ENCODE measurements at places on chromosomes 5 and 9.

- DNase-seq = no peak
These were observed 75.0 kb downstream of the HMHB1 start for GRCh38 chr5:143886651-143887638.

GRCh38 chr9:36251428-36251827 lies 6.8 kb downstream of the GNE start:
- no peak for DNase-seq

DNA sequence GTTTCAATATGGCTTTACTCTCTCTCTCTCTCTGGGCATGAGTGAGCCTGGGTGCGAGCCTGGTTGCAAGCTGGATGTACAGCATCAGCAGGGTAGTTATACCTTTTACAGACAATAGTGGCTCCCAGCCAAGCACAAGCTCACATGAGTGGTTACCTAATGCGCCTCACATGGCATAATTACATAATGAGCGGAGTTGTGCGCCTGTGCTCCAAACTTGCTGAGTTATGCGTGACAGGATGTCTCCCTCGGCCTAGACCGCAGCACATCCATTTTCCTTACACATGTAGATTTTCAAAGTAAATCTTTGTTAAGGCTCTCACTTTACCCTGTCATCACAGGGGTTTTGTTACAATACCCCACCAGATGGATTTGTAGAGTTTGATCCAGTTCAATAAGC lies 233.5 kb upstream of the WWC1 start:
- DNase-seq = no peak

DNA sequence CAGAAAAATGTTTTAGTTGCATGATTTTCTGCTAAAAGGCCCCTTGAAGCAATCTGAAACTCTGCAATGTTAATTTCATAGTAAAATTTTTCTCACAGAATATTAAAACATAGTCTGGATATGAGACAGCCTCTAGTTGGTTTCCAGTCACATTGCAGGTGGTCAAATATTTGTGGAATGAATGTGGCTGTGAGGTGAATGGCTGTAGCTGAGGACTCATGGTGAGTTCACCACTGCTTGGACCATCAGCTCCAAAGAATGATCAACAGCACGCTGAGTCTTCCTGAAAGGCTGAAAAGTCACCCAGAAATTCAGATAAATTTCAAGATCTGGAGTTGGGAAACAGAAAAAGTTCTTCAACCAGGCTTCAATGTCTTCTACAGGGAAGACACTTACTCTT lies 79.8 kb downstream of the MAT2B start:
- DNase-seq = no peak

GRCh38 chr5:181052672-181053487 lies 12.8 kb downstream of the BTNL9 start:
- DNase-seq = no peak

DNA sequence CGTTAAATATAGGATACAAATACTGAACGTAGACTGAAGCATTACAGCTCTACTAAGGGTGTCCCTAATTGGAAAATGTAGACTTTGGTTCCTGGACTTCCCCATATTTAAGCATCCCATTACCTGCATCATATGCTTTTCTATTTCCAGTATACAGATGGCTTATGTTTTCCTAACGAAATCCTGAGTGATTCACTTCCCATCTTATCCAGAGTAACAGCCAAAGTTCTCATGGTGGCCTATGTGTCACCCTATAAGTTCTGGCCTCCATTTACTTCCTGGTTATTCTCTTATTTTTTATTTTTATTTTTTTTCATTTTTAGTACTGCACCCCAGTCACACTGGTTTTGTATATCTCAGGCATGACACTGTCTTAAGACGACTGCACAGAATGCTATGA lies 552.3 kb downstream of the PRDM9 start:
- no peak for DNase-seq

- no peak for DNase-seq
These were observed 221.4 kb downstream of the SPATA31D1 start for GRCh38 chr9:82209797-82210470.

DNA sequence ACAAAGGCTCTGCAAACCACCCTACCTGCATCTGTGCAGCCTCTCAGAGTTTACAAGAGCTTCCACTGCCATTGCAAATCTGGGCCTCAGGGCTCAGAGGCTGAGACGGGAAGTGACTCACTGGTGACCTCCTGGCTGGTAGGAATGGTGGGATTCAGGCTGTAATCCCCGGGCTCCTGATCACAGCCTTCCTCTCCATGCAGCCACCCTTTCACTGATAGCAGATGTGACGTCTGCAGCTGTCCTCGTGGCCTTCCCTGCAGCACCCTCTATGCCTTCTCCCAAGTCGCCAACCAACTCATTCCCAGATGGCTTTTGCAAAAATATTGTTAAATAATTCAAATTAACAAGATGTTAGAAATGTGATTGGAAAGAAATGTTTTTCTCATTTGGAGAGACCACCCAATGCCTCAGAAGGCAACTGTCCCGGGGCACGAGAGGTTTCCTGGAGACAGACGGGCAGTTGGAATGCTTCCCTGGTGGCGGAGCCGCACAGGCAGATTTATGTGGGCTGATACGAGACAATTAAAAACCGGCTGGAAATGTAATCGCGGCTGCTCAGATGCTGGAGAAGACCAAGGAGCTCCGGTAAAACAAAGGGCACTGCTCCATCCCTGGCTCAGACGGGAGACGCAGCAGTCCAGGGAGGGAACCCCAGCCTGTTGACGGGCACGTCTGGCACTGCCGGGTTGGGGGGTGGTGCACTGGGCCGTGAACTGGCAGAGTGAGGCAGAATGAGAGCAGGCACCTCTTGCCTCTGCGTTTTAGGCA lies 34.4 kb upstream of the SLC25A51 start:
- DNase-seq = no peak

GRCh38 chr5:55222985-55223811 lies 3.9 kb downstream of the MCIDAS start:
- DNase-seq = no peak

DNA sequence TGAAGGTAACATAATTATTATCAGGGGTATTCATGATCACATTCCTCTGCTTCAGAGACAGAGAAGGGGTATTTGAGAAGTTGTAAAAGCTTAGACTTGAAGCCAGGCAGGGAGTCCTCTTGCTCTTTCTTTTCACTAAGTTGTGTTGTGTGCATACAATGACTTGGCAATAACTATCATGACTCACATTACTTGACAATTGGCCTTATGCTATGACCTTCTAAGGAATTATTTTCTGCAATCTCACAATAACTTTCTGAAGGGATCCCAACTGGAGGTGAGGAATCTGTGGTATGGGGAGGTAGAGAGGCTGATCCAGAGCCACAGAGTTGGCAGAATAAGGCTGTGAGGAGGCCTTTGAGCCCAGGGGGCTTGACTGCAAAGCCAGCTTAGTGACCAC lies 622.3 kb downstream of the MTRR start:
- DNase-seq = no peak

DNA sequence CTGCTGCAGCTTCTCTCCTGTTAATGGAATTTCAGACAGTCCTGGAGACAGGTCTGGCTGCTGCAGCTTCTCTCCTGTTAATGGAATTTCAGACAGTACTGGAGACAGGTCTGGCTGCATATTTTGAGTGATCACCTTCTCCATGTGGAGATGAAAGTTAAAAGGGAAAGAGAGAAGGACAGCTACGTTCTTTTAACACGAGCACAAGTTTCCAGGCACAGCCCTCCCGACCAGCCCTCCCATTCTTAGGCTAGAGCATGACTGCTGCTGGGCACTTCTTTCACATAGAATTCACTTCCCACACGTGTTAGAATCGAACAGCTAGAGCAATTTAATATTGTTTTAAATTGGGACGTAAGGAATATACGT lies 133.3 kb upstream of the DMRT1 start:
- no peak for DNase-seq

GRCh38 chr5:116370149-116370548 lies 204.5 kb downstream of the SEMA6A start:
- no peak for DNase-seq

DNA sequence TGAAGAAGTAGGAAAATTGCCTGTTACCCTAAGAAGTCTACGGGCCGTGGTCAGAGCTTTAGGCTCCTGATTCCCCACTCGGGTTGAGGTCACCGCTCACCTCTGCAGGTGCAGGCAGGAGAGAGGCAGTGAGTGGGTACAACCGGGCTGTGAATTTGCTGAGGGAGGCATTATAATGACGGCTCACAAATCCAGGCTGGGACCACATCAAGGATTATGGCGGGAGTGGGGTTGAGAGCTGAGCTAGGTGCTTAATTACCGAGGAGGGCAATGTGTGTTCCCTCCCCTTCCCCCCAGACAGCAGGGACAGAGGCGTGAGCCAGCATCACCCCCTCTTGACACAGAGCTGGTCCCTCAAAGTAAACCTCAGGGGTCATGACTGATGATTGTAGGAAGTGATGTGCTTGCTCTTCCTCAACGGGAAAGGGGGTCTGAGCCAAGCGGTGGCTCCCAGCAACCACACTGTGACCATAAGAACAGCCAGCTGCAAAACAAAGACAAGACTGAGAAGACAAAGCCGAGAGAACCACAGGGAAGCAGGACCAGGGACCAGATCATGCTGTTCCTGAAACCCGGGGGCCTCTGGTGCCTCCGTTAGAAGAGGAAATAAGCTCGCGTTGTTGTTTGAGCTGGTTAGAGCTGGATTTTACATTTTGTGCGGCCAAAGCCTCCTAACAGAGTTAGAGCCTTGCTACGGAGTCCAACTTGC lies 77.7 kb downstream of the OLFM1 start:
- DNase-seq = no peak

DNA sequence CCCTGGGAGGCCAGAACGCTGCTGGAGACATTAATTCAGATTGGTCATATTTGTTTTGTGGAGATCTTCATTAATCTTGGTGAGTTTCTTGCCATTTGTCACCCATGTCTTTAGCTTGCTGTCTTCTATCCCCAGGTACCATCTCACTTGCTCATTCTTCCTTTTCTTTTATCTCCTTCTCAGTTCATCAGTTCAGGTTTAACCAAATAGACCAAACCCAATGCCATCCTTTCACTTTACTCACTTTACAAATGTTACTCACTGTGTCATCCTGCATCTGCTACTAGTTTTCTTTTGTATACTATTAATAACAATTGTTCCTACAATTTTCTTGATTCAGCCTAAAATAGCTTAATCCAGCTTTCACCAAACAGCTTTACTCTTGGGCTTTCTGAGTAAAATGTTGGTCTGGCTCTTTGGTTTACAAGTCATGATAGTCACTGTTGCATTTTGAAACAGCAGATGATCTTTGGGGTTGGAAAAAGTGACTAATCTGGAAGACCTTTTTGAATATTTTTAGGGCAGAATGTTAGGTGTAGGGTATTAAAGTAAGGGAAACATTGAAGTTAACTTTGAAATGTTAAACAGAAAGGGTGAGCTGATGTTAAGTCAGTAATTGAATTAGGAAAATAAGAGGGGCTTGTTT lies 246.9 kb downstream of the ZSWIM6 start:
- DNase-seq = no peak

GRCh38 chr9:18463991-18464390 lies 10.0 kb upstream of the ADAMTSL1 start:
- no peak for DNase-seq

DNA sequence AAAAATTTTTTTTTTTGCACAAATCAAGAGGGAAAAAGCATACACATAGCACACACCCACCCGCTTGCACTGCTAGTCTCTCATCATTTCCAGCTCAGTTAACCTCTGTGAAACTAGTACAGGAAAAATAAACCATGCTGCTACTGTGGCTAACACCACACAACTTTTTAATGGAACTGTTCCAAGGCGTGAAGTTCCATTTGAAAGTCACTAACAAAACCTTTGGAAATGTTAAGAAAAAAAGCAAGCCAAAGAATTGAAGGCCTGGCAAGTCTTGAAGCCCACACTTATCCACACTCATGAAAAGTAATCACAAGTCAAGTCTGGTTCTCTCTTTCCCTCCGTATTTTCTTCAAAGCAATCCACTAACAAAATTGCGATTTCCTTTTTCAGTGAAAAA lies 116.3 kb downstream of the FANCC start:
- no peak for DNase-seq

- DNase-seq = no peak
These were observed 22.0 kb upstream of the NIPBL start for GRCh38 chr5:36854402-36855140.

DNA sequence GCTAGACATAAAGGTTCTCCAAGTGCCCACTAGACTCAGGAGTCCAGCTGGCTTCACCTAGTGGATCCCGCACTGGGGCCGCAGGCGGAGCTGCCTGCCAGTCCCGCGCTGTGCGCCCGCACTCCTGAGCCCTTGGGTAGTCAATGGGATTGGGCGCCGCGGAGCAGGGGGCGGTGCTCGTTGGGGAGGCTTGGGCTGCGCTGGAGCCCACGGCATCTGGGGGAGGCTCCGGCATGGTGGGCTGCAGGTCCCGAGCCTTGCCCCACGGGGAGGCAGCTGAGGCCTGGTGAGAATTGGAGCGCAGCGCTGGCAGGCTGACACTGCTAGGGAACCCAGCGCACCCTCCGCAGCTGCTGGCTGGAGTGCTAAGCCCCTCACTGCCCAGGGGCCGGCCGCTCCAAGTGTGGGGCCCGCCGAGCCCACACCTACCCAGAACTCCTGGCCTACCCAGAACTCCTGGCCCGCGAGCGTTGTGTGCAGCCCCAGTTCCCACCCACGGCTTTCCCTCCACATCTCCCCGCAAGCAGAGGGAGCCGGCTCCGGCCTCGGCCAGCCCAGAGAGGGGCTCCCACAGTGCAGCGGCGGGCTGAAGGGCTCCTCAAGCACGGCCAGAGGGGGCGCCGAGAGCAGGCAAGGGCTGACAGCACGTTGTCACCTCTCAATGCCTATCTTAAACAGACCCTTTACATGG lies 260.7 kb upstream of the DMRT1 start:
- no peak for DNase-seq

- DNase-seq = no peak
These were observed 542.3 kb downstream of the PDE4D start for GRCh38 chr5:59351076-59351794.

DNA sequence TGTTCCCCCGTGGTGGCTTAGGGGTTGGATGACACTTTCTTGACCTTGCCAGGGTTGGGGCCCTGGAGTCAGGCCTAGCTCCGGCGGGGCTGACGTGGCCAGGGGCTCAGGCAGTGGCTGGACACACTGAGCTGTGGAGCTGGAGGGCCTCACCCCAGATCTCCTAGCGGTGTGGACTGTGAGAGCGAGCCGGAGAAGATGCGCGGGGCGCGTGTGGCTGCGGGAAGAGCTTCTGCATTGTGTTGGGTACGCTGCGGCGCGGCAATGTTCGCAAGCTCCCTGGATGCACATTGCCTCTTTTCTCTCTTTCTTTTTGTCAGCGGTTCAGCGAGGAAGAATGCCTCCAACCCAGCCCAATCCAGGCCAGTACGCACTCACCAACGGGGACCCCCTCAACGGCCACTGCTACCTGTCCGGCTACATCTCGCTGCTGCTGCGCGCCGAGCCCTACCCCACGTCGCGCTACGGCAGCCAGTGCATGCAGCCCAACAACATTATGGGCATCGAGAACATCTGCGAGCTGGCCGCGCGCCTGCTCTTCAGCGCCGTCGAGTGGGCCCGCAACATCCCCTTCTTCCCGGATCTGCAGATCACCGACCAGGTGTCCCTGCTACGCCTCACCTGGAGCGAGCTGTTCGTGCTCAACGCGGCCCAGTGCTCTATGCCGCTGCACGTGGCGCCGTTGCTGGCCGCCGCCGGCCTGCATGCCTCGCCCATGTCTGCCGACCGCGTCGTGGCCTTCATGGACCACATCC lies 4.8 kb downstream of the NR2F1 start:
- no peak for DNase-seq
